NK-92 treated with Interleukin-12 subunit alpha and Interleukin-12 subunit beta, amount 100 ng/mL, for 24 hours (cell line): ENCODE measurements at places on chromosomes 4 and X.

DNA sequence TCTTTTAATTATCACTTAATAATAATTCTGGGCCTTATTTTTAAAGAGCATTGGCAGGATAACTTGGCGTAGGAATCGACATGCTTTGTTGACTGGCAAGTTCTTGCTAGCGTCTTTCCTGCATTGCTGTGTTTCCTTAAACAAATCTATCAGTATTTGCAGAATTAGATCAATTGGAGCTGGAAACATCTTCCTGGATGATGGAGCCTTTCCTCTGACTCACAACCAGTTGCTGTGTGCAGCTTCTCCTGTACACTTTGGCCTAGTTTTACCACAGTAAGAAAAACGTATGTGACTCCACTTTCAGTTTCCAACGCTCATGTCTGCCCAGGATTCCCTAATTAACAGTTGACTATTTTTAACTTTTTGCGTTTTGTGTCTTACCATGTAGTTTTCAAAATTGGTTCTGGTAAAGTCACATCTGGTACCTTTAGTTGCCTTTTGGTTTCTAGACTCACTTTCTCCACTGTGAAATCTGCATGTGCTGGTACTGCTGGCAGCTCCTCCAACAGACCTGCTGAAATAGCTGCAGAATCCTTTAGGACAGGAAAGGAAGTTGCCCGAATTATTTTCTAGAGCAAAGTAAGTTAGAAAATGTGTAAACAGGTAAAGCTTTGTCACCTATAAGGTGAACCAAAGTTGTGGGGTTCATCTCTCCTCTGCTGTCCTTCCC lies 553.2 kb upstream of the FAT1 start:
- no peak for DNase-seq

GRCh38 chrX:152878976-152879755 lies 18.7 kb upstream of the ZNF185 start:
- DNase-seq = no peak

DNA sequence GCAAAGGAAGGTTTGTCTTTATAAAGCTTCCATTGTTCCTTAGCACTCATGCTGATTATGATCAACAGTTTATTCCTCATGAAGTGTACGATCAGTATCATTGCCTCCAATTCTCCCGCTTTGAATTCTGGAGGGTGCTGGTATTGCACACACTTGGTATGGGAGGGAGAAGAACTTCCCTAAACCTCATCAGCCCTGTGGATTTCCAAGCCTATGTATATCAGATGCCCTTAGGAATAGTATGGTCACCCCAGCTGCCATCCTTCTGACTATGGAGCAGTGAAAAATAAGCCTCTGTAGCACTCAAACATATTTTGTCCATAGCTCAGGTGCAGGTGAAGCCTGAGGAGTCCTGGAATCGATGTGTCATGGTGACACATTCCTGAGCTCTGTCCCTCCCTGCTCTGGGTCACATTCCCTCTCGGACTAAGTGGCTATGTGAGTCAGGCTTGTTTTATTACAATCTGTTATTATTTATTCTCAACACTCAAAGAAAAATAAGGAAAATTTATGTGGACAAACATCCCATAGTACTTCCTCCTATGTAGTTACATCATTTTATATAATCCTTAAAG lies 2.0 kb upstream of the ZDHHC9 start:
- no peak for DNase-seq

DNA sequence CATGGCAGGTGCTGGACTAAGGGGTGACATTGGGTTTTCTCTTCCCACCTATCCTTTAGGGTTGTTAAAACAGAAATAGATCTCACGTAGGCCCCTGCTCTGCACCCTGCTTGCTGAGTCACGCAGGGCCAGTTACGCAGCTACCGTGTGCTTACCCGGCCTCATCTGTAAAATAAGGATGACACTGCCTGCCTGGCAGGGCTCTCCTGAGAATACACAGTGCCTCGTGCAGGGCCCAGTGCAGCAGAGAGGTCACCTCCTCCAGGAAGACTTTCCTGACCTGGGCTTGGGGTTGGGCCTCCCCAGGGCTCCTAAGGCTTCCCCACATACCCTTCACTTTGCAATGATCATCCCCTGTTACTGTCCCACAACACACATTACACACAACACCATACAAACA lies 33.6 kb upstream of the JAKMIP1 start:
- no peak for DNase-seq

DNA sequence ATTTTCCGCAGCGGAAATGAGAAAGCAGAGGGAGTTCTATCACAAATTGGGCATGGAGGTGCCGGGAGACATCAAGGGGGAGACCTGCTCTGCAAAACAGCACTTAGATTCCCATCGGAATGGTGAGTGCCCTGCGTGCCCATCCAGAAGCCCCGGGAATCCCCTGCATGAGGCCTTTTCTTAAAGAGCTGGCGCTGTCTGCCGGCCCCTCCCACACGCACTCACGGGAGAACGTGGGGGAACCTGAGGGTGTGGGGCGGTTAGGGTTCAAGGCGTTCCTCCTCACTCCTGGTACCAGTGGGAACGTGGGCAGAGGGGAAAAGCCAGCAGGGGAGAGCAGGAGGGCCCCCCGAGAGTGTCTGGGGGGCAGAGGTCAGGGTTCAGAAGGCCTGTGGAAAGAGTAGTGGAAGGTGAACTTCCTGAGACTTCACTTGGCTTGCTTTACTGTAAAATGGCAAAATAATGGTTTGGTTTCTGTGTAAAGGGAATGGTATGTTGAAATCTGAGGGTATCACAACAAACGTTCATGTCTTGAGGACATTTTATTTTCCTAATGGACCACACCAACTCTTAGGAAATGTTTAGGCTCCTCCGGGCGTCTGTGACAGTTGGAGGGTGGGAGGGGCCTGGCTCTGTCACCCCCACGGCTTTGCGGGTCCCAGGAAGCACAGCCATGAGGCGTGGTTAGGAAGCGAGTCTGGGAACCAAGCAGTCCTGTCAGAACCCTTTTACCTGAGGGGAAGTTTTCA lies 38.0 kb downstream of the PCGF3 start:
- DNase-seq = no peak

DNA sequence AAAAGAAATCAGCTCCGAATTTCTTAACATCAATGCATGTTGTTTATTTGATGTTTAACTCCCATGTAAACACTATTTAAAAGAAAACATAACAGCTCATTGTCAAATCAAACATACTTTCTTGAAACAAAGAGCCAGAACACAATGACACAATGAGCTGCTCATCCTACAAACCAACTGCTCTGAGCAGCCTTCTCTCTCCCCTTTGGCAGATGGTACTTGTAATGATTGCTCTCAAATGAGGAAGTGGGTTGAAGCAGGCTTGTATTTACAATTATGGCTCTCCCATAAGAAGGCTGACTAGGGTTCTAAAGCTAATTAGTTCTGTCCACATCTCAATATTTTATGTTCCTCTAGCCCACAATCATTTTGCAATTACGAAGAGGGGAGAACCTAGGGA lies 637.8 kb upstream of the ADGRL3 start:
- DNase-seq = no peak

GRCh38 chr4:122894827-122895226 lies 27.6 kb downstream of the NUDT6 start:
- no peak for DNase-seq

DNA sequence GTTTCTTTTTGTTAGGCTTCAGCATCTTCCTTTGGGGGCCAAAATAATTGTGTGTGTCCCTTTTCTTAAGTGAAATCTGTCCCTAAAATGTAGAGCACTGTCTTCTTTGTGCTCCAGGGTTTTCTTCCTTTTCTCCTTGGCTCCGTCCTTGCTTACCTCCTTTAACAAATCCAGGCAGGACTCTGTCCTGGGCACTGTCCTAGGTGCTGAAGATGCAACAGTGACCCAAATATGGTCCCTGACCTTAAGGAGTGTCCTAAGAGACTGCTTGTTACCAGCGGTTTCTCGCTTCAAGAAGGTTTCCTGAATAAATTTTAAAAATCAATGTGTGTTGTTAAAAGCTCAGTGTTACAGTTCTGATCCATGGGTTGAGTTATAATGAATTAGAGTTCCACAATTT lies 471.8 kb downstream of the KCNIP4 start:
- no peak for DNase-seq

GRCh38 chr4:147714575-147715401 lies 17.1 kb upstream of the ARHGAP10 start:
- no peak for DNase-seq

GRCh38 chr4:140092094-140092851 lies 61.7 kb downstream of the MAML3 start:
- no peak for DNase-seq
